ENCODE measurements at places on chromosomes 2 and 18.

DNA sequence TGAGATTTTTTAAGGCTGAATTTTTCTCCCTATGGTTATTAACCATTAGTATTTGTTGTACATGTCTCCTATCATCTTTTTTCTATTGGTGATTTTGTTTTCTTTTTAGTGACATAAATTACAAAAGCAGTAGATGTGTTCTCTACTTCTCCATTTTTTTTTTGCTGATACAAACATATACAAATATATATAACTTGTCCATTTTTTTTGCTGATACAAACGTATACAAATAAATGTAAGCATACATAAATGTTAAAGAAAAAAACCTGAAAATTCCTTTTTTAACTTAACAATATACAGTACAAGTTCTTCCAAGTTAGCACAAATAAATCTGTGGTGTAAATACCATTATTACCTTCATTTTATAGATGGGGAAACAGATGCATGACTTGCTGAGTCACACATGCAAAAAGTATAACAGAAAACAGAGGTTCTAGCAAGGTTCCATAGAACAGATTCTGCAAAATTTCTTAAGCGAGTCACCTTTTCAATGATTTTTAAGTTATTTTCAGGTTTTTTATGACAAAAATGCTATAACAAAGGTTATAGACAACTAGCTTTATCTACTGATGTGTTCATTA, 2.1 kb downstream of the MSGN1 start:
- no peak for DNase-seq

DNA sequence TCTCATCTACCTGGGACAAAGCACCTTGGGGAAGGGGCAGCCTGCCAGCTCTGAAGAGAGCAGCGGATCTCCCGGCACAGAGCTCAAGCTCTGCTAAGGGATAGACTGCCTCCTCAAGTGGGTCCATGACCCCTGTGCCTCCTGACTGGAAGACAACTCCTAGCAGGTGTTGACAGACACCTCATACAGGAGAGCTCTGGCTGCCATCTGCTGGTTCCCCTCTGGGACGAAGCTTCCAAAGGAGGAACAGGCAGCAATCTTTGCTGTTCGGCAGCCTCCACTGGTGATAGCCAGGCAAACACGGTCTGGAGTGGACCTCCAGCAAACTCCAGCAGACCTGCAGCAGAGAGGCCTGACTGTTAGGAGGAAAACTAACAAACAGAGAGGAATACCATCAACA, 549.9 kb upstream of the LRATD1 start:
- DNase-seq = no peak

GRCh38 chr2:145324748-145325147, 804.8 kb upstream of the ZEB2 start:
- no peak for DNase-seq

DNA sequence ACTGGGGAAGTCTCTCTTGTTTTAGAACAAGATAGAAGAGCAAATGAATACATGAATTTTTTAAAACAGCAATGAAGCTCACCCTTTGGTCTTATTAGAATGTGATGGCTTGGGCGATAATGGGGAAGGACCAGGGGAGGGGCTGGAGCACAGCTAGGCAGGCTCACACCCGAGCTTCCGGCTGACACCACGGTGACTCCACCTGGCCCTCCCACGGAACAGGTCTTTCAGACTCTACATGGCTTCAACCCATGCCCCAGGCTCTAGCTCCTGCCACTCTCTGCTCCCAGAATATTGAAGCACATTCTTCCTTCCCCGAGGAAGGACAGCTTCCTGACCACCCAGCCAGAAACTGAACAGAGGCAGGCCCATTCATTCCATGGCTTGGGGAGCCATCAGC, 127.5 kb upstream of the AGAP1 start:
- DNase-seq = no peak

DNA sequence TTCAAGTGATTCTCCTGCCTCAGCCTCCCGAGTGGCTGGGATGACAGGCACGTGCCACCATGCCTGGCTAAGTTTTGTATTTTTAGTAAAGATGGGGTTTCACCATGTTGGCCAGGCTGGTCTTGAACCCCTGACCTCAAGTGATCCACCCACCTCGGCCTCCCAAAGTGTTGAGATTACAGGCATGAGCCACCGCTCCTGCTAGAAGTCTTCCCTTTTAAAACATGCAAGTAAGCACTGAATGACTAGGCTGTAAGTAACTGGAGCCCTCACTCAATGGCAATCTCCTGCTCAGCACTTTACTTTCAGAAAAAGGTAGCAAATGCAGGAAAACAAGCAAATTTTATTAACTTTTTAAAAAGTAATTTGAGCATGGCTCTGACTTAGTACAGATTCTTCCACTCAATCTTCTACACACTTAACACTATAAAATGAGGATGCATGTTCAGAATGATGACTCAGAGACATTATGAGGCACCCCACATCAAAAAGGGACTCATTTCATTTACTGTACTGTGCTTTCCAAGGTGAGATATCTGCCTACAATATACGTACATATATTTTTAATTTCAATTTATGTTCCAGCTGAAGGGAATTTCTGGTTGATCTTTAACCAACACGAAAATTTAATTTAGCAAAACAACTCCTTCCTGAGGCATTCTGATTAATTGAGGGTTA, 6.6 kb upstream of the NCK2 start:
- DNase-seq = no peak

All from fibroblast of skin of right quadriceps (primary cell).